ENCODE measurements at places on chromosomes 11 and 22.

DNA sequence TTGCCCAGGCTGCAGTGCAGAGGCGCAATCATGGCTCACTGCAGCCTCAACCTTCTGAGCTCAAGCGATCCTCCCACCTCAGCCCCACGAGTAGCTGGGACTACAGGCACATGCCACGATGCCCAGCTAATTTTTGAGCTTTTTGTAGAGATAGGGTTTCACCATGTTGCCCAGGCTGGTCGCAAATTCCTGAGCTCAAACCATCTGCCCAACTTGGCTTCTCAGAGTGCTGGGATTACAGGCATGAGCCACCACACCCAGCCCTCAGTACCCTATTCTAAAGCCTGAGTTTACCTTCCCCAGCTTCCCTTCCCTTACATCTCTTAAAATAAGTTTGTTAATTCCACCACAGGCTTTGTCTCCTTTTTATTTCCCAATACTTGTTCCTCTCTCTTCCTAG, 59.1 kb downstream of the AMBRA1 start:
- DNase-seq = no peak

GRCh38 chr22:44147821-44148574, 32.7 kb upstream of the PARVG start:
- peak; percentile 95 for DNase-seq

DNA sequence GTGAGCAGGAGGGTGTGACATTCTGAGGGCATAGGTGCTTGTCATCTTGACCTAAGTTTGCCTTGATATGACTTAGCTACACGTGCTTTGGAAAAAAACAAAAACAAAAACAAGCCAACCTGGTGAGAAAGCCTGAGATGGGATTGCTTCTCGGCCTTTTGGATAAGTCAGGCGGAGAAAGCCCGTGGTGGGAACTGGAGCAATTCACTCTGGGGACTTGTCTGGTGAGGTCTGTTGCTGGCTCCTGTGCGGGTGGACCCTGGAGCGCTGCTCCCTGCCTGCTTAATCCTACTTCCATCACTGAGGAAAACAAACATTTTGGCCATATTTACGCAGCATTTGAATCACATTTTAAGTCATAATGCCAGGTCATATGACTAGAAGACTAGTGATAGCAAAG, 100.3 kb downstream of the SNX19 start:
- no peak for DNase-seq

GRCh38 chr11:26234451-26234850, 97.5 kb upstream of the ANO3 start:
- peak; percentile 53 for DNase-seq

GRCh38 chr22:40747361-40747760, 68.1 kb downstream of the MCHR1 start:
- DNase-seq = no peak

DNA sequence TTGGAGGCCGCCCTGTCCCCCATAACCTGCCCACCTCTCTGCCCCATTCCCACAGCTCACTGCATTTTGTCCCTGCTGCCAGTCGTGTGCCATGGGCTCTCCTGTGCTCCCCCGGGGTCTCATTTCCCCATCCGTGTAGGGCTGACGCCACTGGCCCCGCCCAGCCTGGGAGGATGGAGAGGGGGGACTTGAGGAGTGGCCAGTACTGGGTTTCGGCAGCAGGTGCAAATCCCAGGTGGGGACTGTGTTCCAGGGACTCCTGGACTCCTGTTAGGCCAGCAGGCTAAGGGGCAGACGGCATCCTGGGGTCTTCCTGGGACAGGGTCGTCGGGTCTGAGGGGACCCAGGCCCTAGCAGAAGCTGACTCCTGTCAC, 1.2 kb upstream of the MYO7A start:
- no peak for DNase-seq

GRCh38 chr11:30990625-30991296, 378.8 kb downstream of the DCDC1 start:
- no peak for DNase-seq

DNA sequence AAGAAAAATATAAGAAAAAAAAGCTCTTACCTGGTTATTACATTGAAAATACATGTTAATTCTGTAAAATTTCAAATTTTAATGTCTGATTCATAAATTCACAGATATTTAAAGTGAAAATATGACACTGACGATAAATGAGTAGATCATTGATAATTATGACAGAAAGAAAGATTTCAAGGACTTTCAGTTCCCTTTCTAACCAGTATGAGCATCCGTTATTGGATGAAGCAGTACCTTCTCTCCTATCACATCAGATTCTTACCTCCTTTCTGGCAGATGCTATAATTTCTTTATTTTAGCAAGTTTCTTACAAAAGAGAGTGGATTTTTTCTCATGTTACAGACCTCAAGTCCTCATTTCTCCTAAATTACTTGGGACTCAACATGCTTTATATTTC, 847.3 kb downstream of the JRKL start:
- DNase-seq = no peak

DNA sequence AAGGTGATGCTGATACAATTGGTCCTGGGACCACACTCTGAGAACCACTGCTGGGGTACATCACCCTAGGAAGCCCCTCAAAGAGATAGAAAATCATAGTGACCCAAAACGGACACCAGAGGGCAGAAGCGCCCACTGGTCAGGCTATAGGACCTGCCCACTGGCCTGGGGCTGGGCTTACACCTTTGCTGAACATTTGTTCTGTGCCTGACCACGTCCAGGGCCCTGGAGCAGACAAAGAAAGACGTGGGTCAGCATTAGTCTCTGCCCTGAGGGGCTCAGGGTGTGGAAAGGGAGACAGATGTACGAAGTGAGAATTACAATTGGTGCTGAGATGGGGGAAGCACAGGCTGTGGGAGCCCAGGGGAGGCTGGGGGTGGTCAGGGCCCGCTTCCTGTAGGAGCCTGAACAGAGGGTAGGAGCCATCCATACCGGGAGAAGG, 14.4 kb upstream of the SERPINH1 start:
- peak; percentile 77 for DNase-seq

GRCh38 chr22:46038516-46039430, 61.8 kb upstream of the WNT7B start:
- no peak for DNase-seq

GRCh38 chr22:35629406-35630216, 12.5 kb upstream of the MB start:
- DNase-seq = peak; percentile 100

- no peak for DNase-seq
These were observed at the start of gene VSIG2 for GRCh38 chr11:124751741-124752470. Gene VSIG2, minus strand, starts transcription at chr11:124752255. Its CDS starts 118 bp downstream, at chr11:124752137.

DNA sequence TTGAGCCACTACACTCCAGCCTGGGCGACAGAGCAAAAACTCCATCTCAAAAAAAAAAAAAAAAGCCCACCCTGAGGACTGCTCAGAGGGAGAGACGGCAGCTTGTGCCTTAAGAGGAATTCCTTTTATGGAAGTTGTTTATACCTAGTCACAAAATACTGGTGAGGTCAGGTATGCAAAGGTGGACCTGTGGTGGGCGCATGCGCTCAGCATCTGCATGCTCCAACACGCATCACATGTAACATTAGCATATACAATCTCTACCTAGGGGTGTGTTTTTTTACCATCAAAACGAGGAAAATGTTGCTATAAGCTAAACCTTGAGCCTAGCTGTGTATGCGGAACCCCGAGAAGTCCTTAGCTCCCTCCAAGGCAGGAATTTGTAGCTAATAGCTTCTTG, 6.8 kb upstream of the SART1 start:
- DNase-seq = no peak

- DNase-seq = peak; percentile 13
These were observed 563 bp downstream of the BID start for GRCh38 chr22:17773606-17774205.

- DNase-seq = peak; percentile 37
These were observed 9.9 kb downstream of the SLC43A3 start for GRCh38 chr11:57417056-57417455.

GRCh38 chr11:21461701-21462100, 731.2 kb upstream of the ANO5 start:
- DNase-seq = no peak

DNA sequence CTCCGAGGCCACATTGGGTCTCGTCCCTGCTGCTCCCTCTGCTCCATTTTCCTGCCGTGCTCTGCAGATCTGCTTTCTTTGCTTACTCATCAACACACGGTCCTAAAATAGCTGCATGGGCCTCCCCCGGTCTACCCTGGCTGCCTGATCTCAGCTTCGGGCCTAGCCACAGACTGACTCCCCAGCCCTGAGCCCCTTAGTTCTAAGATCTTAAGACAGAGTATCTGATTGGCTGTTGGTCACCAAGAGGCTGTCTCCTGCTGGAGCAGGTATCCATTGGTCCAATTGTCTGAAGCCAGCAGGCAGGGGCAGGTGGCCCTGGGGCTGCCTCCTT, 53.7 kb upstream of the NECTIN1 start:
- DNase-seq = peak; percentile 78
